ENCODE measurements at places on chromosomes 1 and 21.
A peak's percentile ranks its signal among the peaks of the same experiment; 100 is the strongest.

DNA sequence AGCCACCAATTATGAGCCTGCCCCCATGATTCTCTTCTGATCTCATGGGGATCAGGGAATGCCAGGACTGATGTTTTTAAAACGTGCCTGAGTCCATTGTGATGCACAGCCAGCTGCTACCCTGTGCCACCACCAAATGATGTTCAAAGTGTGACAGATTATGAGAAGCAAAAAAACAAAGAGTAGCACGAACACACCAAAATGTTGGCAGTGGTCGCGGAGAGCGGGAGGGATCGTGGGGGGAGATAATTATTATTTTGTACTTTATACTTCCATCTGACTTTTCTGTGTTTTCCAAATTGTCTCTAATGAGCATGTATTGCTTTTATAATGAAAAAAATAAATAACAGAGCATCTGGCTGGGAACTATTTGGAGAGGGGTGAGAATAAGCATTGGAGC, 50.5 kb downstream of the EPHB2 start:
- no peaks in the 10 kb centered on the region for H3K4me1 ChIP-seq
- H3K27ac ChIP-seq = no peak overlapping the region
- no peaks in the 10 kb centered on the region for H3K27me3 ChIP-seq

- H3K27ac ChIP-seq = peak overlapping the region; percentile 96
- H3K4me3 ChIP-seq = peak overlapping the region; percentile 82
- no peaks in the 10 kb centered on the region for H3K27me3 ChIP-seq
Measured at GRCh38 chr1:235160383-235160956, 580 bp downstream of the RBM34 start.

GRCh38 chr1:59315529-59316463, 18.9 kb downstream of the FGGY start:
- DNase-seq = no peak
- H3K36me3 ChIP-seq = no peaks in the 10 kb centered on the region
- peak overlapping the region; percentile 41 for H3K4me3 ChIP-seq

DNA sequence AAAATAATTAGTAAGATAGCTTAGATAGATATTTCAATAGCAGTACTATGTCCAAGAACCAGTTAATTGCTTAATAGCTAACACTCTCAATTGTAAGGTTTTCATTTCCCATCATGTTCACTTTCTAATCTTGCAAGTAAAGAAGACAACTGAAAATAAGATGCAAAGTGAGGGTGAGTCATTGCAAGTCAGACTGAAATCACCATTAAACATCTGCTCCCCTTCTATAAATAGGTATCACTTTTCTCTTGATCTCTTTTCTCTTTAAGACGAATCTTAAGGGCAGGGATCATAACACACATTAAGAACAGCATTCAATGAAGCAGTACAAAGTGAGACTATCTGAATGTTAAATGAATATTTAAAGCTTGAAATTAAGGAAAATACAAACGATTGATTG, 40.4 kb downstream of the UBR4 start:
- H3K27me3 ChIP-seq = no peaks in the 10 kb centered on the region
- no peak overlapping the region for H3K4me3 ChIP-seq
- no peak for DNase-seq
- peaks cover 100% of the 10 kb centered on the region for H3K36me3 ChIP-seq
- no peaks in the 10 kb centered on the region for H3K4me1 ChIP-seq

DNA sequence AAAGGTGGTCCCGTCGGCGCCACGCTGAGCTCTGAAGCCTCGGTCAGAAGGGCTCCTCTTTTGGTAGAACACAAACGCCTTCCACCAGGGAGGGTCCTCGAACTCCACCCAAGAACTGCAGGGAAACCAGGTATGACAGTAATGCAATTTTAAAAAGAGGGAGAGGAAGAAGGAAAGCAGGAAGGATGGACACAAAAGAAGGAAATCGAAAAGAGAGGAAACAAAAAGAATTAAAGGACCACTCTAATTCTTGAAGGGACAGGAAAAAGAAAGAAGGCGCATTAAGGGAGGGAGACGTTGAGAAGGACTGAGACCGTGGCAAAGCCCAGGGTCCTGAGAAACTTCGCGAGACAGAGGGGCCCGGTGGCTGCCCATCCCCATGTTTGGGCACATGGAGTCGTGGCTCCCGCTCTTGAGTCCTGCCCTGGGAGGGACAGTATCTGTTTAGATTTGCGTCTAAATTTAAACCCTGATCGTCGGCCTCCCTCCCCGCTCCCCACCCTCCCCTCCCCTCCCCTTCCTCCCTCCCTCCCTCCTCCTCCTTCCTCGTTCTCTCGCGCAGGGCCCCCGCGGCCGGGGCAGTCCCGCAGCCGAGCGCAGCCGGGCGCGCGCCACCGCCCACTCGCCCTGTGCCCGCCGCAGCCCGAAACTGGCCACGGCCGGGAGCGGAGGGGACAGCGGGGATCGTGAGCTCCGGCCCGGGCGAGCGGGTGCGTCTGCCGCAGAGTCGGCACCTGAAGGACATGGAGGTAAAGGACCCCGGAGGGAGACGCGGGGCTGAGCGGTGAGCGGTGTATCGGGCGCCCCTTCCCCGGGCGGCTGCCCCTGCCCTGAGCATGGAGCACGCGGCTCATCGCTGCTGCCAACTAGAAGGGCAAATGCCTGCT, at the start of gene RCSD1:
Gene RCSD1, plus strand, starts transcription at position 552 of the 887 bp plus-strand sequence. Its CDS starts 192 bp downstream, at position 744.
- DNase-seq = no peak
- peak within 1 kb of the TSS; percentile 79 for H3K4me3 ChIP-seq
- H3K36me3 ChIP-seq = no peaks in the 10 kb centered on the region
- H3K4me1 ChIP-seq = peaks cover 50% of the 10 kb centered on the region

GRCh38 chr1:67686267-67687197, 1.5 kb downstream of the GADD45A start:
- H3K27me3 ChIP-seq = no peaks in the 10 kb centered on the region
- DNase-seq = no peak
- H3K4me1 ChIP-seq = peaks cover 22% of the 10 kb centered on the region
- H3K36me3 ChIP-seq = peaks cover 9% of the 10 kb centered on the region
- H3K27ac ChIP-seq = peak overlapping the region; percentile 96

- no peak for DNase-seq
- H3K36me3 ChIP-seq = no peaks in the 10 kb centered on the region
- H3K4me3 ChIP-seq = no peak overlapping the region
- peaks cover 41% of the 10 kb centered on the region for H3K27me3 ChIP-seq
Measured at GRCh38 chr1:19877181-19877750, 4.9 kb upstream of the OTUD3 start.

DNA sequence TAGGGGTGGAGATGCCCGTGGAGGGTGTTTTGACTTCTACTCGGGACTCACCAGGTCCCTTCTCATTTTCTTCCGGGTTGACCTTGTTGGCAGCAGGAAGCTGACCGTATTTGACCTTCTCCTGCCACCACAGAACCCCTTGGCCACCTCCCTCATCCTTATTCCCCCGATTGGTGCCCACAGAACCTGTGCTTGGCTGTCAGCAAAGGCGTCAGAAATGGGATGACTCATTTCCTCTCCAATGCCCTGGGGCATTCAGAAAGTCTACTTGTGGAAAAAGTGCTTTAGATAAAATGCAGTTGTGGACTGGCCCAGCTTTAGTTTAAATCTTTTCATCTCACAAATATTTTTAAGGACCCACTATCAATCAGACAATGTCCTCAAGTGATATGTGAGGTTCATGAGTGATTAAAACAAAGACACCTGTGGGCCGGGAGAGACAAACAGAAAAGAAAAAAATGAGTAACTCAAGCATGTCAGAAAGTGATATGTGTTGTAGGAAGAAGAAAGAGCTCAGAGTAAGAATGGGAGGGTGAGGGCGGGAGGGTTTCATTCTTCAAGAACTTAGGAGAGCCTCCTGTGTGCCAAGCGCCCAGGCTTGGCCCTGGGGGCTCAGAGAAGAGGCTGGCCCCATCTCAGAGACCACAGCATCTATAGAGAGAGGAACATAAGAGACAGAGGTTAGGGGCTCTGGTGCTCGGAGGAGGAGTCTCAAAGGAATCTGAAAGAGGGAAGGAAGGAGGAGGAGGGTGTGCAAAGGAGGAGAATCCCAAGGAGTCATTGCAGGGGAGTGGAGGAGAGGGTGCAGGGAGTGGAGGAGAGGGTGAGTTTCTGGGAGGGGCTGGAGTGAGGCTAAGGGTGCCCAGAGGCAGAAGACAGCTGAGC, 221.6 kb upstream of the VAMP3 start:
- peak overlapping the region; percentile 50 for H3K27ac ChIP-seq
- no peaks in the 10 kb centered on the region for H3K36me3 ChIP-seq
- no peak for DNase-seq
- peaks cover 34% of the 10 kb centered on the region for H3K4me1 ChIP-seq
- no peak overlapping the region for H3K4me3 ChIP-seq

GRCh38 chr1:85216697-85217096, 15.9 kb upstream of the SYDE2 start:
- peaks cover 3% of the 10 kb centered on the region for H3K27me3 ChIP-seq
- peaks cover 7% of the 10 kb centered on the region for H3K4me1 ChIP-seq
- no peak overlapping the region for H3K4me3 ChIP-seq
- no peak overlapping the region for H3K27ac ChIP-seq
- H3K36me3 ChIP-seq = no peaks in the 10 kb centered on the region

DNA sequence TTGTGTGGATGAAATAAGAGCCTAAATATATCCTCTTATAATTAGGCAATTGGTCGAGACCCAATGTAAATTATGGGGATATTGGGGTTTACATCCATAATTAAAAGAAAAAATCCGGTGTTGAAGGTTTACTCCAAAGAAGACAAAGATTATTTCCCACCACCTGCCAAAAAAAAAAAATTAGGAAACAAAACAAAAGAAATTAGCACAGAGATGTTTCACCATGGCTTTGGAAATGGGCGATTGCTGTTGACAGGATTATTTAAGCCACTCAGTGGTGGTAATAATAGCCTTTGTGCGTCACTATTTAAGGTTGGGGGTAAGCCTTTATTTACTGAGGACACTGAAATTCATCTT, 585 bp upstream of the GLRX2 start:
- H3K27me3 ChIP-seq = no peaks in the 10 kb centered on the region
- peak overlapping the region; percentile 88 for H3K4me3 ChIP-seq
- no peaks in the 10 kb centered on the region for H3K36me3 ChIP-seq

- peaks cover 21% of the 10 kb centered on the region for H3K36me3 ChIP-seq
- DNase-seq = no peak
- H3K27me3 ChIP-seq = no peaks in the 10 kb centered on the region
Measured at GRCh38 chr1:119981496-119981895, 85.2 kb upstream of the ADAM30 start.

DNA sequence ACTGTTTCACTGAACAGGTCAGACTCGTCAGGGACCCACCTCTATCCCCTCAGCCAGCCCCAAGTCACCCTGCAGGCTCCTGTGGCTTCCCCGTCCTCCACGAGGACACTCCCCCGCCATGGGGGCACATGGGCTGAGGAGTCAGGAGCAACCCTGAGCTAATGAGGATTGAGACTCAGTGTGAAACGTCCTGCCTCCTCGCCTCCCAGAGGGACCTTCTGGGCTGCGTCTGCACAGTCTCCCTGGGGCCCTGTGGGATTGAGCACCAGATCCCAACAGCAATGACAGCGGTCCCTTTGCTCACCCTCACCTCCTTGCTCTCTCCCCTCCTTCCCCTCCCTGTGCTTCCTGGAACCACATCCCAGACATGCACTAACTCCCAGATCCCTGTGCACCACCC, 18.9 kb upstream of the SLC25A33 start:
- H3K4me3 ChIP-seq = no peak overlapping the region
- H3K36me3 ChIP-seq = no peaks in the 10 kb centered on the region

- no peaks in the 10 kb centered on the region for H3K27me3 ChIP-seq
- peak overlapping the region; percentile 29 for H3K4me3 ChIP-seq
- no peaks in the 10 kb centered on the region for H3K36me3 ChIP-seq
Measured at GRCh38 chr1:153567621-153568366, 2.1 kb upstream of the S100A2 start.

GRCh38 chr1:4743978-4744750, 89.8 kb downstream of the AJAP1 start:
- DNase-seq = no peak
- H3K36me3 ChIP-seq = no peaks in the 10 kb centered on the region
- H3K4me1 ChIP-seq = no peaks in the 10 kb centered on the region
- H3K27ac ChIP-seq = no peak overlapping the region

Data from esophagus squamous epithelium (tissue), 5 donors.